ENCODE measurements at places on chromosomes 3 and 15.

- DNase-seq, result no peak
Measured at GRCh38 chr15:88634449-88634848, 4.4 kb upstream of the ISG20 start.

- no peak for DNase-seq
Measured at GRCh38 chr3:173988909-173989308, 591.4 kb downstream of the NLGN1 start.

DNA sequence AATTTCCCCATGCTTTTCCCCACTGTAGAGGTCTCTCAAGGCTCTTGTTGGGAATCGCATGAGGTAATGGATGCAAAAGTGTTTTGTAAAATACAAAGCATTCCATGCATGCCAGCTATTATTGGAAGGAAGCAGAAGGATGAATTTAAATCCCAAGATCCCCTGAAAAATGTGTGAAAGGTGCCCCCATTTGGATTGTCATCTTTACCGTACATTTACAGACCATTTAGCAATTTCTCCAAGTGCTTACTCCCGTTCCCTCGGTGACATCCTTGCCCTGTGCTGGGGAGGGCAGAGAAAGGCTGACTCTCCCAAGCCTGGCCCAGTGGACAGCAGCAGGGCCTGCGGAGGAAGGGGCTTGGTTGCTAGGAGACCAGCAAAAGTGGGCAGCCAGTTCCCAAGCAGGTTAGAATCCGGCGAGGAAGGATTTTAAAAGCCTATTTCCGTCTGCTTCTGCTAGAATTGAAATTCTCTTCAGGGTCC lies 31.1 kb upstream of the NEO1 start:
- no peak for DNase-seq

- DNase-seq, result no peak
Measured at GRCh38 chr15:60957111-60957510, 272.0 kb downstream of the RORA start.

DNA sequence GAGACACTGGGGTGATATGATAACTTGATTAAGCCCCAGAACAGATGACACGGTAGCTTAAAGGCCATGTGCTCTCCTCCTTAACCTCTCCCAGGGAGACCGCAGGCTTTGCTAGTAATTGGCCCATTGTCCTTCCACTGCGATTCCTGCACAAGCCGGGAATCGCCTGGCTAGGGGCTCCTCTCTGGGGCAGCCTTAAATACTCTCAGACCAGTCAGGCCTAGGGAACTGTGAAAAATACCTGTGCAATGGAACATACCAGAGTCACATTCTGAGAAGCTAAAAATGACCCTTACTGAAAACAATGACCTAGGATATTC lies 56.3 kb downstream of the CPN2 start:
- DNase-seq, result no peak

- DNase-seq, result no peak
Measured at GRCh38 chr3:68985146-68985790, 28.2 kb downstream of the EOGT start.

DNA sequence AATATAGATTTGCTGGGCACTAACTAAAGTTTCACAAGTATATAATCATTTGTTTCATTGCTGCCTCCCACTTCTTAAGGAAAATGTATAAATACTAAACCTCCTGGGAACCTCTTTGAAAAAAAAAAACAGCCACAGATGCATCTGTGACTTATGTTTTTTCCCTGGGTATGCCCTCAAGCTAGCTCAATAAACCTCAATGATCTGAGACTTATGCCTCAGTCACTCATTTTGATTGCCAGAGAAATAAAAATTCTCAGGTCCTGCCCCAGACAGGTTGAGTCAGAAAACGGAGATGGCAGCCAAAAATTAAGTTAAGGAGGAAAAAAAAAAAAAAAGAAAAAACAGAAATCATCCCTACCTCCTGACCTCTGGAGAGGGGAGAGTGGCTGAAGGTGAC lies 22.1 kb downstream of the ILDR1 start:
- DNase-seq, result no peak

GRCh38 chr15:83673385-83673784 lies 19.5 kb downstream of the ADAMTSL3 start:
- no peak for DNase-seq

DNA sequence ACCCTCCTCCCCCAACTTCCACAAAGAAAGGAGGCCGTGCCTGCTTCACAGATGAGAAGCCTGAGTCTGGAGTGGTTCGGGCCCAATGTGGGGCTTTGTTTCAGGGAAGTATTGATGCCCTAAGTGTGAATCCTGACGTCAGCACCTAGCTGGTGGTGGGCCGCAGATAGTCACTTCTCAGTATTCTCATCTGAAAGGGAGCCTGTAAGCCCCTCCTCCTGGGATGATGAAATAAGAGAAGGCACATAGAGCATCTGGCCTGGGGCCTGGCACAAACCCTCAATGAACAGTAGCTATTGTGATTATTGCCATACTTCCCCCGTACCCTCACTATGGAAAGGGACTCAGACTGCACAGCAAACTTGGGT lies 24.8 kb downstream of the LINGO1 start:
- no peak for DNase-seq

GRCh38 chr15:22888120-22888859 lies 49.8 kb downstream of the NIPA2 start:
- DNase-seq, result no peak

DNA sequence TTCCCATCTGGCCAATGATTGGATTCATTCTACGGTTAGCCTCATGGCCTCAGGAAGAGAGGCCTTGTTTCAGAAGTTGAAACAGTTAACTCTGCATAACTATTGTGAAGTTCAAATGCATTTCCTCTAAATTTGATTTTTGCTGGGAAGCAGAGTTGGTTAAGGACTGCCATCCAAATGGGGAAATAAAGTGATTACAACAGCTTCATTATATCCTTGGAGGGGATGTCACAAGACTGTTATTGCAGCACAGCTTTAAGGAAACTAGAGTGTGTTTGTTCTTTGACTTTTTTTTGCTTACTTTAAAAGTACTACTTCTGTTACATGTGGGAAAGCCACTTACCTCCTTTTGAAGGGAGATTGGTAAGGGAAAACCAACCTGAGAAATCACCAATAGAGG lies 164.8 kb downstream of the AKAP13 start:
- no peak for DNase-seq

- no peak for DNase-seq
Measured at GRCh38 chr3:160437083-160437455, 12.5 kb downstream of the TRIM59 start.

GRCh38 chr3:134308350-134308891 lies 57.8 kb upstream of the RYK start:
- DNase-seq, result peak; percentile 95

GRCh38 chr3:124784686-124785382 lies 54.6 kb downstream of the UMPS start:
- no peak for DNase-seq

DNA sequence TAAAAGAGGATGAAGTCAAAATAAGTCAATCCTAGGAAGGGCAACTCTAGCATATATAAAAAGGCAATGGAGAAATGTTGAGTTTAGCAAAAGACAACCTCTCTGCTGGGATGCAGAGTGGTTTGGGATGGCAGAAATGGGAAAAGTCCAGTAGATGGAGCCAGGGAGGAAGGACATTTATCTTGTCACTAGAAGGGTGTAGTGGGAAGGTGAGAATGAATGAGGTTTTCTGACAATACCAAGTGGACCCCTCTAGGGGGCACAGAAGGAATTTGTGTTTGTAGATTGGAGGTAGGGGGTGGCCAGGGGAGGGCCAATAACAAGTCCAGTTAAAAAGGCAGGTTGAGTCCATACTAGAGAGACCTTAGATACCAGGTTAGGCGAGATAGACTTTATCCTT lies 80.0 kb downstream of the THSD4 start:
- DNase-seq, result no peak

DNA sequence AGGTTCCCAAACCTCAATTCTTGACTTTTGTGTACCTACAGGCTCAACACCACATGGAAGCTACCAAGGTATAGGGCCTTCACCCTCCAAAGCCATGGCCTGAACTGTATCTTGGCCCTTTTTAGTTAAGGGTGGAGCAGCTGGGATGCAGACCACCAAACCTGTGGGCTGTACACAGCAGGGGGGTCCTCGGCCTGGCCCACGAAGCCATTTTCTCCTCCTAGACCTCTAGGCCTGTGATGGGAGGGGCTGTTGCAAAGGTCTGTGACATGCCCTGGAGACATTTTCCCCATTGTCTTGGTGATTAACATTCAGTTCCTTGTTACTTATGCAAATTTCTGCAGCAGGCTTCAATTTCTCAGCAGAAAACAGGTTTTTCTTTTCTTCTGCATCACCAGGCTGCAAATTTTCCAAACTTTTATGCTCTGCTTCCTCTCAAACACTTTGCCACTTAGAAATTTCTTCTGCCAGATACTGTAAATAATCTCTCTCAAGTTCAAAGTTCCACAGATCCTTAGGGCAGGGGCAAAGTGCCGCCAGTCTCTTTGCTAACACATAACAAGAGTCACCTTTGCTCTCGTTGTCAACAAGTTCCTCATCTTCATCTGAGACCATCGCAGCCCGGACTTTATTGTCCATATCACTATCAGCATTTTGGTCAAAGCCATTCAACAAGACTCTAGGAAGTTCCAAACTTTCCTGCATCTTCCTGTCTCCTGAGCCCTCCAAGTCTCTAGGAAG lies 90.9 kb upstream of the PLXND1 start:
- DNase-seq, result no peak

GRCh38 chr3:111732252-111732879 lies 126.7 kb upstream of the PHLDB2 start:
- DNase-seq, result no peak

Data from right atrium auricular region (tissue), 2 donors.